Stimulated activated CD4-positive, alpha-beta T cell treated with anti-CD3 and anti-CD28 coated beads, Interleukin-1b, Interleukin-23, amount 100 ng/mL, for 48 hours (primary cell): ENCODE measurements at places on chromosomes 3 and 15.

DNA sequence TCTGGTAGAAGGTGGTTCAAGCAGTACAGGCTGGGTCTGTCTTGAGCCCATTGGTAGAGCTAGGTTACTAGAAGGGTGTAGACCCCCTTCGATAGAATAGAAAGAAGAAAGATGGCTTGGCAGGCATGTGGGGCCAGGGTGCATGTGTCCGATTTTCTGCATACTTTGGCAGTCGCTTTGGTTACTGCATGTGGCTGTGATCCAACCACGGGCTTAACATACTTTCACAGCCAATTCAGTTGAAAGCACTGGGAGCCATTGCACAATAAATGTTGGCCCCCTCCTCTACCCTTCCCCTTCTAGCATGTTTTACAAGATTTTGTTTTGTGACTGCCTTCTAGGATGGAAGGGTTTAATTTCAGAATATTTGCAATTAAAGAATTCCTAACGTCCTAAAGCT lies 7.2 kb downstream of the ARID3B start:
- no peak for DNase-seq

- DNase-seq: no peak
Observed at GRCh38 chr3:172559020-172559419, 35.8 kb upstream of the TNFSF10 start.

DNA sequence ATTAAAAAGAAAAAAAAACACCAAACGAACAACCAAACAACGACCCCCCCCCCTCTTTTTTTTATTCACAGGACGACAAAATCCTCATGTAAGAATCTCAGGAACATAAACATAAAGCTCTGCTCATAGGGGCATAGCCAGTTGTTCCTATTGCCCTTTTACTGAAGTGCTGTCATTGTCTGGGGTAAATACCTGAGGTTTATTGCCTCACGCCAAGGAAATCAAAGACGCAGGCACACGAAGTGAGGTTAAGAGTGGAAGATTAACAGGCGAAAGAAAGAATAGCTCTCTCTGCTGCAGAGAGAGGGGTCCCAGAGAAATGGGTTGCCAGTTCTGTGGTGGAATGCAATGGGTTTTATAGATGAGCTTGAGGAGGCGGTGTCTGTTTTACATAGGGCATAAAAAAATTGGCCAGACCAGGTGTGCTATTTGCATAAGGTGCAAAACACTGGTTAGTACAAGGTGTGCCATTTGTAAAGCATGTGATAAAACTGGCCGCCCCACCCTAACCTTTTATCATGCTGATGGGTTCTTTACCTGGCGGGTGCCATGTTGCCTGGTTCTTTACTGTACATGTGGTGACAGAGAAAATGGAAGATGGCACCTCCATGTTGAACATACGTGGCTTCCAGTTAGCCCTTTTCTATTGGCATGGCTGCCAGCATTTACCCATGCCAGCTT lies 257.6 kb upstream of the ZPLD1 start:
- no peak for DNase-seq

GRCh38 chr3:31946484-31947081 lies 34.5 kb downstream of the OSBPL10 start:
- no peak for DNase-seq

GRCh38 chr3:51983578-51984268 lies 388 bp downstream of the ACY1 start:
- no peak for DNase-seq

- DNase-seq: no peak
Observed at GRCh38 chr3:43786526-43787305, 96.0 kb downstream of the ABHD5 start.

DNA sequence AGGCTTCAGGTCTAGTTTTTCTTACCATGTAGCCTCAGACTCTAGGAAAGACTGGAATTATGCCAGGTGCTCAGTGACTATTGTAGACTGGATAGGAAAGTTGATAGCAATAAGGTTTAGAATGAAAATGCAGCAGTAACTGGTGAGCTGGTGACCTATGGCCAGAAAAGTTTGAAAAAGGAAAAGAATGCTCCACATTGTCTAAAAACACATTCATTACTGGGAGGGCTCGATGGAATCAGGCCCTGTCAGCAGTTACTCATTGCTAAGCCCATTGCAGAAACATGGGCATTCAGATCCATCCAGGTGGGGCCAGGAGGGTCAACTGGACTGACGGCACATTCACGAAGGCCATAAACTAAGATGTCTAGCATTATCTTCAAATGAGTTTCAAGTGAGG lies 8.7 kb upstream of the MBNL1 start:
- DNase-seq: no peak
